EH (cell line): ENCODE measurements at places on chromosomes 4 and X.

GRCh38 chr4:84531689-84532088 lies 32.6 kb upstream of the NKX6-1 start:
- peak; percentile 3 for DNase-seq

GRCh38 chr4:140595065-140595464 lies 26.3 kb upstream of the UCP1 start:
- peak; percentile 12 for DNase-seq

GRCh38 chr4:173418639-173419038 lies 19.7 kb upstream of the SCRG1 start:
- DNase-seq: no peak

- DNase-seq: no peak
Measured at GRCh38 chrX:123464709-123465108, 268.1 kb downstream of the THOC2 start.

GRCh38 chrX:110448459-110448858 lies 89.8 kb downstream of the RTL9 start:
- DNase-seq: no peak

- no peak for DNase-seq
Measured at GRCh38 chr4:97496298-97496873, 646.9 kb downstream of the STPG2 start.

DNA sequence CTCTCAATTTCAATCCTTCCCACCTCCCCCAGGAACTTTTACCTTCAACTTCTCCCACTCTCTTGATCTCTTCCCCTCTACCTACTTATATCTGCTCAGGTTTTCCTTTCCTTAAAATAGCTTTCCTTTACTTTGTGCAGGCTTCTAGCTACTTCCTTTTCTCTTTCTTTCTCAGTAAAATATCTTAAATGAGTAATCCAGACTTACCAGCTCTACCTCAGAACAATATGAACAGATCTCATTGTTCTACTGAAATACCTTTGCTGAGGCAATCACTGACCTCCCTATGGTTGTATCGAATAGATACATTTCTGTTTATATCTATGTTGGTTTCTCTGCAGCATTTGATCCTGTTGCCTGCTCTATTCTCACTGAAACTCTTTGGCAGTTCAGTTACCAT lies 86.7 kb upstream of the WDR44 start:
- DNase-seq: no peak

DNA sequence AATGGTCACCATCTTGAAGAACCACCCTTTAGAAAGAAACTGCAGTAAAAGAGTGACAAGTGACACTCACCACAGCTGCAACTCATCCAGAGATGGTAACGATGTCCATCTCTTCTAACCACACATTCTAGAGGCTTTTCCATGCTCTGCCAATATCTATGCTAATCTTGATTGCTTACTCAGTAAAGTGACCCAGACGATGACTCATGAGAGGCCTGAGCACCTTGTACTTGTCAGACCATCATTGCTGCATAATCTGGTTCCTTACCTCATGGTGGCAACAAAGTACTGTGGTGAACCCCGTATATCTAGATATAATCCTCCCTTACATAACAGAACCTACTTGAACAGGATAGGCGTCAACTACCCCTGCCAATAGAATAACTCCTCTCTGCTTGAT lies 75.6 kb downstream of the CCNG2 start:
- DNase-seq: peak; percentile 1

DNA sequence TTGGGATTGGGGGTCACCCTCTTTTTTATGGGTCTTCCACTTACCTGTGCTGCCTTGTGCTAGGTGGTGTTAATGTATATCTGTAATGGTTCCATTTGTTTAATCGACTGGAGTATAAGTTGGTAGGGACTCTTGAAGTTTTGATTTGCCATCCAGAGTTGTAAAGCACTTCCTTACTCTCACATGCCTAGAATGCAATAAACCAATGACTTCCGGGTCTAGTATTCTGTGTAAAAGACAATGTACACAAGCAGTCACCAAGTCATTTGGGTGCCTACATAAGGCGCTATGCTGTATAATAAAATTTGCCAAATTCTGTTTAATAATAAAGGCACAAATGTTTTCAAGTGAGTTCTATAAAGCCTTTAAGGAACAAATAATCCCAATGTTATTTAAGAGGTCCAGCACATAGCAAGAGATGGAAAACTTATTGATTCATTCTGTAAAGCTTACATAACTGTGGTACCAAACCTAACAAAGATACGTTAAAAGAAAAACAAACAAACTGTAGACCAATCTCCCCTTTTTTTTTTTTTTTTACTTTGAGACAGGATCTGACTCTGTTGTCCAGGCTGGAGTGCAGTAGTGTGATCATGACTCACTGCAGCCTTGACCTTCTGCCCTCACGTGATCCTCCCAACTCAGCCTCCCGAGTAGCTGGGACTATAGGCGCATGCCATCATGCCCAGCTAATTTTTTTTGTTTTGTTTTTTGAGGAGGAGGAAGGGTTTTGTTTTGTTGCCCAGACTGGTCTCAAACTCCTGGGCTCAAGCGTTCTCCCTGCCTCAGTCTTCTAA lies 41.5 kb upstream of the HPRT1 start:
- peak; percentile 17 for DNase-seq

DNA sequence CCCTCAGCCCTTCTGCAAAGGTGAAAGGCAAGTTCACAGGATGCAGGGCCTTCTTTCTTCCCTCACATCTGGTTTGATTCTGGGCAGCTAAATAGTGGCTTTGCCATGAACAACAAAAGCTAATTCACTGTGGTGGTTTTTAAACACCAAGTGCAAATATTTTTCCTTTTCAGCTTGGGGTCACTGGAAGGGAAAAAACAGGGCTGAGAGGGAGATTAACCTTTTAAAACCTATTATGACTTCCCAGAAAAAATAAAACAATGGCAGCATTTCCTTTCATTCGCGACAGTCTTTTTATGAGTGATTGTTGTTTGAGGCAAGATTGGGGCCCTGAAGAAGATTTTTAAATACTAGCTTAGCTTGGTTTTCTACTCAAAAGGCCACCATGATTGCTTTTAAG lies 103.7 kb upstream of the SCML1 start:
- no peak for DNase-seq

- DNase-seq: no peak
Measured at GRCh38 chr4:120720354-120720934, 202.1 kb downstream of the PRDM5 start.

DNA sequence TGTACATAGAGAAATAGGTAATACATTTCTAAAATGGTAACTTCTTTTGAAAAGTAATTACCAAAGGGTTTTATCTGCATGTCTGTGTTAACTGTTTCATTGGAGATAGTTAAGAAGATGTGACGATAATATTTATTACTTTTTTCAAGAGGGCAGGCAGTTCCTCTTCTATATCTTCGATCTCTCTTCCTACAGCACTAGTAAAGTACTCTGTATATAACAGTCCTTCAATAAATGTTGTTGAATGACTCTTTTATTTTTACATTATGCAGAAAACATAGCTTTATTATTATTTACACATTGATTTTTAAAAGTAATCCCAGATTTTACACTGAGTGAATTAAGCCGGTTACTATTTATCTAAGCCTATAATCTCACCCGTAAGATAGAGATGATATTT lies 51.8 kb downstream of the TMPRSS11E start:
- DNase-seq: no peak

GRCh38 chr4:81466841-81467671 lies 4.7 kb downstream of the RASGEF1B start:
- peak; percentile 64 for DNase-seq

DNA sequence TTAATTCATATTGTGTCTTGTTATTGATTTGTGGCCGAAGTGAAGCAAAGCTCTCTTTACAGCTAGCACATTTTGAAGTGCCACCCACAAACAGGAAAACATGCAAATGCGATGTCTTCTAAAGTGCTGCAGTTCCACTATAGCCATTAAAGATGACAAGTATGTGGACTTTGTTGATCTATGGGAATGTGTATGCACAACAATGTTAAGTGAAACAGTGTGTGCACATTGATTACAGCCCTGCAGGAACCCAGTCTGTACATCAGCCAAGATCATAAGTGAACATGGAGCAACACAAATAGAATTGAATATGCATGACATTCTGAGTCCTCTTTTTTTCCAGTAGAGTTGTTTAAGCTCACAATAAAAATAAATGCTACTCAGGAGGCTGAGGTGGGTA lies 43.0 kb downstream of the TFDP3 start:
- no peak for DNase-seq

GRCh38 chrX:49106930-49107329 lies 16.6 kb downstream of the GPKOW start:
- DNase-seq: peak; percentile 55

GRCh38 chrX:148385471-148385870 lies 114.9 kb upstream of the AFF2 start:
- DNase-seq: no peak

- peak; percentile 95 for DNase-seq
Measured at GRCh38 chr4:182240161-182241130, 2.8 kb upstream of the TENM3 start.

DNA sequence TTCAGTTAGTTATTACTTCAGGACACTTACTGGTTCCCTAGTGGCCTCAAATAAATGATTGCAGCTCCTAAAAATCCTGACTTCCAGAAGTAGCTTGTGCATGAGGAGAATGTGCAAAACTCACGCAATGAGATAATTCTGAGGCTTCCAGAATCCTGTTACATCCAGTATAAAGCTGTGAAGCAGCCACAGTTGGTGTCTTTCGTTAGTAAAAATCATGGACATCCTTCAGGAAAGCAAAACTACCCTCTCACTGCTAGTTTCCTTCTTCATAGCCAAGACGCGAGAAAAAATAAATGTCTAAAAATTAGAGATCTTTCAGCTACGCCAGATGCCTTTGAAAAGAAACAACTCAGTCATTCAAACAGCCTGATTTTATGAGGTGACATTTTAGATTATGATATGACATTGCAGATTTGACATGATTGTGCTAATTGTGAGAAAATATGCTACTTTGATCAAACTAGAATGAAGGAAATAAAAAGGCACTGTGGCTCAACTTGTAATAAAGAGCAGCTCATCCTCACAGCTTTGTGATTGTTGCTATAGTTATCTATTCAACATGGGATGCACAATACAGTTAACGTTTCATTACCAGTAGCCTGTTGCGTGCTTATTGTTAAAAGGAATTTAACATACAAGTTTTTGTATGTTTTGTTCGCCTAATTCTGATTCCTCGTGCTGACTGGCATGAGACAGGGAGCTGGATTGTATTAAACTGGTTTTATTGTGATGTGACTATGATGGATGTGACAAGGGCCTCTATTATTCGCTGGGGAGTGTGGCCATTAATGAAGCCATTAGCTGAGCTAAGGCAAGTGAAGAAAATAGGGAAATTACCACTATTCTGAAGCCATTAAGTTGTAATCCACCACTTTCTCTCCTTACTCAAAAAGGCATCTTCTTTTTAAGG lies 40.5 kb downstream of the AFF2 start:
- DNase-seq: no peak

DNA sequence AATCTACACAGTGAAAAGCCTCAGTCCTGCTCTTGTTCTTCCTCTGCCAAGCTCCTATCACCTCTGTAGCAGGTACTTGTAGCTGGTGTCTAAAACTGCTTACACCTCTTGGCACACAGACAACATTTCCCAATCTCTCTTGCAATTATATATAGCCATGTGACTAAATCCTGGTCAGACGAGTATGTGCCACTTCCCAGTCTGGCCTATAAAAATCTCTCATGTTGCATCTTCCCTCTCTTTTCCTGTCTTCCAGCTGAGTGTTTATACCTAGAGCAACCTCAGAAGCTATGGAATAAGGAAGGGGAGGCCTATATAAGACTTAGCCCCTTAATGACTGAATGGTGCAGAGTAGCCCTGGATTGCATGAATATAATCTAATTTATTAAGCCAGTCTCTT lies 105.8 kb downstream of the RNF150 start:
- DNase-seq: peak; percentile 79

DNA sequence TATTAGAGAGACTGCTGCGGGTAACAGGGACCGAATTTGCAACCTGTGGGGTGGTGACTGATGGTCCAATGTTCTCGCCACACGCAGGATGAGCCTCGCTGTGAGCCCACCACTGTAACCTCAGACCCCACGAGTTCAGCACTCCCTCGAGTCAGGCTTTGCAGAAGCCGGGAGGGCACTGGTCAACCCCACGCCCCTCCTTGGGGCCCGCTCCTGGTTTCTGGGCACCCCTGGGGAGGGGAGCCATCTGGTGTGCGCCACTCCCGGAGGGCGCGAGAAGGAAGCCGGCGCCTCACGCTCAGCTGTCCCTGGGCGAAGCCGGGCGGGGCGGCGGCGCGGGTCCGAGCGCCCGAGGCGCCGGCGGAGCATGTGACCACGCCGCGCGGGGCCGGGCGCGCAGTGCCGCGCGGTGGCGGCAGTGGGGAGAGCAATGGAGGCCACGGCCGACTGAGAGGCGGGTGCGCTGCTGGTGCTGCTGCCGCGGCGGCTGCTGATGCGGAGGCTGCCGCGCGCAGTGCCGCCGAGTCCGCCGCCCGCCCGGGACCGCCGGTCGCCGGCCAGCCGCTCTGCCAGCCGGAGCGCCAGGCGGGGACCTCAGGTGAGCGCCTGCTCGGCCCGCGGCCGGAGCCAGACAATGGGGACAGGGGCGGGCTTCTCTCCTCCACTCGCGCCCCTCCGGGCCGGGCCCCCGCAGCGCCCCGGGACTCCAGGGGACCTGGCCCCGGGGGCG lies 100.1 kb downstream of the CEP135 start:
- DNase-seq: peak; percentile 51

DNA sequence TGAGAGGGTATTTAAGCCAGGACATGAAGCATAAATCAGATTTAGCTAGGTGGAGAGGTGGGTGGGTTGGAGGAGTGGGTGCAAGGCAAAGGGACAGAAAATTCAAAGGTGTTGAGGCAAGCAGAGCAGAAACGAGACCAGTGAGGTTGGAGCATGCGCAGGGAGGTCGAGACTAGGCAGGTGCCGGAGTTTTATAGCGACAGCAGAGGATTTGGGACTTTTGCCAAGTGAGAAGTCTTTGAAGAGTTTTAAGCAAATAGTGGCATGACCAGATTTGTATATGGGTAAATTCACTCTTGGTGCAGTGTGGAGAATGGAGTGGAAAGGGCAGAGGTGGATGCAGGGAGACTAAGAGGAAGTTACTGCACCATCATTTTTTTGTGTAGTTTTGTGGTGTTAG lies 107.0 kb upstream of the TLR2 start:
- DNase-seq: no peak

GRCh38 chr4:127505203-127505602 lies 127.6 kb upstream of the INTU start:
- peak; percentile 41 for DNase-seq

DNA sequence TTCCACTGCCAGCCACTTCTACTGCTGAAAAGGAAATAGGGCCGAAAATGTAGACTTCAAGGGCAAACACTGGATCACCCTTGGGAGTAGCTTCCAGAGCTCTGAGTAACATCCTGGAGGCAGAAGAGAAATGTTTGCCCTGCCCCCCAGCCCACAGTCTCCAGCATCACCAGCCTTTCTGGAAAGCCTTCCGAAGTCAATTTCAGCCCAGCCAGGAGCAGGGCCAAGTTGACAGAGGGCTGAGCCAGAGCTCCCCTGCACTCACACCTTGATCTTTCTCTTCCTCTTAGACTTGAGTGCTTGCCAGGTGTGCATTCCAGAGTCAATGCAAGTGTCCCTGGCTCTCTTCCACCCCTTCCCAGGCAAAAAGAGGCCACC lies 35.2 kb downstream of the SLC25A5 start:
- peak; percentile 94 for DNase-seq

DNA sequence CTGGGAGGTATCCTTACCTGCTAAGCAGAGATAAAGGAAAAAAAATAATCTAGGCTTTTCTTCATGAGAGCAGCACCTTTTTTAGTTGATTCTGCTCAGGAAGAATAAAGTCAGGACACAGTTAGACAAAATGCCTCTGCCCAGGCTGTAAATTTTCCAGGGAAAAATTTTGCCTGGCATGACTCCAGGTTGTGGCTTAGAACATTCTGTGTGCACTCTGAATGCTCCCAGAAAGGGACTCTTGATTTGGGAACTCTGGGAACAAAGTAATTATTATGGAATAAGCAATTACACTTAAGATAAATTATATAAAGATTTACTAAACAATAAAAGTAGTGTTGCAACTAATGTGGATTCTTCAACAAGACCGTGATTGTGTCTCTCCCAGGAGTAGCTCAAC lies 826.2 kb upstream of the TENM3 start:
- DNase-seq: no peak
